ENCODE measurements at places on chromosomes 11 and 22. TPM values are rescaled to one million over a fixed set of nuclear protein-coding genes. Genes with fewer than 3 reads are reported as not detected.
A peak's percentile ranks its signal among the peaks of the same experiment; 100 is the strongest.

- DNase-seq = no peak
These were observed 6.0 kb downstream of the C11orf68 start for GRCh38 chr11:65912845-65913244.

GRCh38 chr22:39873965-39874364 is 19.6 kb downstream of the ENTHD1 start:
- DNase-seq = no peak

- no peak for DNase-seq
These were observed 103.8 kb downstream of the ZNF280B start for GRCh38 chr22:22404598-22405284.

DNA sequence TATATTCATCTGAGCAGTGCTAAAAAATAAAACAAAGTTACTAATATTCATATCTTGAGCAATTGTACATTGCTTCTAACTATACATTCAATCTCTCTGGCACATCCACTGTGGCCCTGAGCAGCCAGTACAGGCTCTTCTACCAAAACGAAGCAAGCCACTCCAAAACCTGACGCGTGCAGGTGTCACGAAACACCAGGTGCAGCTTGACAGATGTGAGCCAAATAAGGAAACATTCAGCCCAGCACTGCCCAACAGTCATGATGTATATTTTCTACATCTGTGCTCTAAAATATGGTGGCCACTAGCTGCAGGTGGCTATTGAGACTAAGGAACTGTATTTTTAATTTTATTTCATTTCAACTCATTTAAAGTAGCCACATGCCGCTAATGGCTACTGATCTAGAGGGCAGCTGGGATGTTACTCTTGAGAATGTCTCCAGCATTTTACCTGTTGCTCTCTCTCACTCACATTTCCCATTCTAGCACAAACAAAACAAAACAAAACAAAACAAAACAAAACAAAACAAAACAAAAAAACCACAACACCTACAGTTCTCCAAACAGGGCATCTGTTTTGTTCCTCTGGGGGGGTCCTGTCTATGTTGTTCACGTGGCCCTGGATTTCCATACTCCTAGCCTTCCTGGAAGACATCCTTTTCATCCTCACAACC is 77.7 kb downstream of the LARGE1 start:
- no peak for DNase-seq

GRCh38 chr22:42289671-42290541 is 19.5 kb upstream of the TCF20 start:
- DNase-seq = no peak

- no peak for DNase-seq
These were observed 3.6 kb downstream of the CACNG2 start for GRCh38 chr22:36699915-36700314.

DNA sequence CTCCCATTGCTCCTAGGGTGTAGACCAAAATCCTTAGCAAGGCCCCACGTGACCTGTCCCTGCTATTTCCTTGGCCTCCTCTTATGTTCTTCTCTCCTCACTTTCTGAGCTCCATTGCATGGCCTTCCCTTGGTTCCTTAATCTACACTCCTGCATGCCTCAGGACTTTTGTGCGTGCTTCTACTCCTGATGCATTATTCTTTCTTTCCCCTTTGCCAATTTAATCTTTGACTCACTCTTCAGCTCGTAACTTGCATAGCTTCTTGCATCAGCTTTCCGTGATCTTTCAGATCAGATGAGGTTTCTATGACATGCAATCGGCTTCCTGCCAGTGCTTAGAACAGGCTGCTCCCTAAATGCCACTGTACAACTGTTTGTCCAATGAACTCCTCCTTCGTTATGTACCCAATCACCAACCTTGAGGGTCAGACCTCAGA is 261.6 kb upstream of the CADM1 start:
- no peak for DNase-seq

- no peak for DNase-seq
These were observed 114.9 kb downstream of the KCNQ1 start for GRCh38 chr11:2559527-2560311.

DNA sequence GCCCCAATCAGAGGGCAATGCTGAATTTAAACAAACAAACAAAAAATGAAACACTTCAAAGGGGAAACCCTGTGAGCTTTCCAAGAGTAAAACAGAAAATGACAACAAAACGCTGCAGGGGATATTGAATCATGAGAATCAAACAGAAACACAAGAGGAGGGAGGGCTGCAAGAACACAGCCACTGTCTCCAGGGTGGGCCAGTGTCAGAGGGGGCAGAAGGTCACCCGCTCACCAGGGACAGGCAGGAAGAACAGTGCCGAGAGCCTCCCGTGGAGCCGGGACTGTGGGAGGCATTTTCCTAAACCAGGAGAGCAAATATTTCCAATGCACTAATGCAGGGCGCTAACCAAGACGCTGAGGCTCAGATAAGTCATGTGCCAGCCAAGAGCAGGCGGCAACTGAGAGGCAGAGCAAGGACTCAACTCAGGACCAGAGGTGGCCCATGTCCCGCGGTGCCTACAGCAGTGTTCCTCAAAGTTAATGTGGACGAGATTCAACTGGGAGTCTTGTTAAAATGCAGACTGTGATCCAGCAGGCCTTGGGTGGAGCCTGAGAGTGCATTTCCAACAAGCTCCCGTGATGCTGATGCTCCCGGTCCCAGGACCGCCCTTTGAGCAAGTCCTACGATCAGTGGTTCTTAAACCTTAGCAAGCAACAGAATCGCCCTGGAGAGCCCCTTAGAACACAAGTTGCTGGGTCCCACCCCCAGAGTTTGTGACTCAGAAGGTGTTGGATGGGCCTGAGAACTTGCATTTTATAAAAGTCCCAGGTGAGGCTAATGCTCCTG is 197.2 kb downstream of the TENM4 start:
- DNase-seq = no peak

DNA sequence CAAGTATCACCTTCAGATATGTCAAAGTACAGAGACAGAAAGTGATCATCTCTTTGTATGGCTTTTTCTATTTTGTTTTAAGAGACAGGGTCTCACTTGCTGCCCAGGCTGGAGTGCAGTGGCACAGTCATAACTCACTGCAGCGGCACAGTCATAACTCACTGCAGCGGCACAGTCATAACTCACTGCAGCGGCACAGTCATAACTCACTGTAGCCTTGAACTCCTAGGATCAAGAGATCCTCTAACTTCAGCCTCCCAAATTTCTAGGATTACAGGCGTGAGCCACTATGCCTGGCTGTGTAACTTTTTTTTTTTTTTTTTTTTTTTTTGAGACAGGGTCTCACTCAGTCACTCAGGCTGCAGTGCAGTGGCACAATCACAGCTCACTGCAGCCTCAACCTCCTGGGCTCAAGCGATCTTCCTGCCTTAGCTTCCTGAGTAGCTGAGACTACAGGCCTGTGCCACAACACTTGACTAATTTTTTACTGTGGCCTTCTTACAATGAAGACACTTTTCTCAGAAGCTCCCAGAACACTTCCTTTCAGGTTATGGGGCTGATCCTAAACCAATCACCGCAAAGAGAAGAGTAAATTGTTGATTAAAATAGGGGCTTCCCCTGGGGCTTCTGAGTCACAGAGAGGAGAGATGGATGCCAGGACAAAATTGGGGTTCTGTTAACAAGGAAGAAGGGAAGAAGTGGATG is 9.0 kb upstream of the HIKESHI start:
- DNase-seq = peak; percentile 59

- no peak for DNase-seq
These were observed 822 bp downstream of the MARK2 start for GRCh38 chr11:63839508-63840355.

DNA sequence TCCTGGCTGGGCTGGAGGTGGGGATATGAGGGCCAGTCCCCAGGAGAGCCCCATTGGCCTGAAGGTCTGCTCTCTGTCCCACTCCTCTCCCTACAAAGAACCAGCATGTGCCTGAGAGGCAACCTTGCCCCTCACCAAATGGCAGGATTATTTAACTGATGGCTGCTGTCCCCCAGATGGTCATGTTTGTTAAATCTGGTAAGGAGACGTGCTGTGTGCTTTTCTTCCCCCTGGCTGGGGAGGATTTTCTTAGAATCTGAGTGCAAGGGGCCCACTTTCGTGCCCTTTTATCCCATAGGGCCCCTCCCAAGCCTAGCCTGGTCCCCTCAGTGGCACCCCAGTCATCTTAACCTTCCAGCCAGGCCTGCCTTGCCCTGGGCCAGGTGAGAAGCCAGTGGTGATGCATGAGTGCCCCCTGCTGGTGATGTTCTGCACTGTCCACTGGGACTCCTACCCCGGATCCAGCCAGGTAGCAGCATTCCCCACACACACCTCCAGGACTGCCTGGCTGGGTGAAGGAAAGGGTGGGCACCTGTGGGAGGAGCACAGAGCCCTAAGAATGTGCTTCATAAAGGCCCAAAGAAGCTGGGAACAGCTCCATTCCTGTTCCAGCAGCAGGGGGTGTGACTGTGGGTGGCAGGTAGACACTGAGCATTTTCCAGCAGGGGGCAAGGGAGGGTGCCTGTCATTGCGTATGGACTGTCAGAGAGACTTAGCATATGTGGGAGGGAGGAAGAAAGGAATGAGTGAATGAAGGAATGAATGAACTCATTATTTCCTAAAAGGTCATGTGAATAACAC is 28.9 kb downstream of the MFNG start:
- peak; percentile 24 for DNase-seq

- DNase-seq = peak; percentile 47
These were observed 35.5 kb downstream of the USP28 start for GRCh38 chr11:113839842-113840241.

GRCh38 chr22:17773606-17774205 is 563 bp downstream of the BID start:
- DNase-seq = no peak

DNA sequence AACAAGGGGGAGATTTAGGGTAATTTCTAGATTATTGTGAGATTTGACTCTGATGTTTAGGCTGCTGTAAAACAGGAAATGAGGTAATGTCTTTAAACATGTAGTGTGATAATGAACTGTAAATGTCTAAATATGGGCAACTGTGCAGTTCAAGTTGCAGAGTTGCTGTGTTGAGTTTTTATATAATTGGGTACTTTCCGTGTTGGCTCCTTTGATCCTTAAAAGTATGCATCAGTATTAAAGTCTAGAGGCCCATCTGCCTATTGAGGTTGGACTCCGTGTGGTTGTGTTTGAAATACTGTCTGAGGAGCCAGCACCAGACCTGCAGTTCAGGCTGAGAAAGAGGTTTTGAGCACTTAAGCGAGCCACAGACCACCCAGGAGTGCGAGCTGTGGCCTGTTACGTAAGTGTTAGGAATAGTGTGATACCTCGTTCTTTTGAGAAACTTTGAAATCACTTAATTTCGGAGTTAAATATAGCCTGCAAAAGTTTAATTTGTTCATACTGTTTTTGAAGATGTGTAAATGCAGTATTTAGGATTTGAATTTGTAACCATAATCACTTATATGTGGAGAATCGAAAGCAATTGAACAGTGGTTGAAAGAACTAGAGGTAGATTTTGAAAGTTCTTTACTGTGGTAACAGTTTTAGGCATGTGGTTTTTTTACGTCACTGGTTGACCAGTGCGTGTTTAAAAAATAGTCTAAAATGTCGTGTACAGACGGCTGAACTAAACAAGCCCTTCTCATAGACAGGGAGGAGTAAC is 9.0 kb downstream of the FAM118A start:
- DNase-seq = peak; percentile 46

- DNase-seq = no peak
These were observed 2392.8 kb upstream of the RAG2 start for GRCh38 chr11:38990841-38991240.

DNA sequence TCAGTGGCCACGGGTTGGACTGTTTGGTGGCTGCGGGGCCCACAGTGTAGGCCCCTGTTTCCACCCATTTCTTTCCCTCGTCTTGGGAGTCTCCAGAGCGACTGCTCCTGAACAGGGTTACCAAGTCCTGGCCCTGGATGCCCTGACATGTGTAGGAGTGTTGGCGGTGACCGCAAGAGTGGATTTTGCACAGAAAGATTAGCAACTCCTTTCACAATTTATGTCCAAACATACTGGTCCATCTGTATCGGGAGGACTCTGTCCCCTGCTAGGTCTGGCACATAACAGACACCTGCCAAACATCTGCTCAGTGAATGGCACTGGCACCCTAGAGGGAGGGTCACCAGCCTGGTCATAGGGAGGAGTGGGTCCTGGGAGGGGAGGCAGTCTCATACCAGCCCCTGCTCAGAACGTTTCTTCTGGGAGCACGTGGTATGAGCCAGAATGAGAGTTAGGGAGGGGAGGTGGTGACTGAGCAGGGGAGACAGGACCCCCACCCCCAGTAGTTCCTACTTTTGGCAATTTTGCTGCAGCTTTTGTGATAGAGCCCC is 3.4 kb upstream of the APOA1 start:
- no peak for DNase-seq

- DNase-seq = no peak
These were observed 804.4 kb downstream of the BRD1 start for GRCh38 chr22:49023161-49023878.

GRCh38 chr11:120883404-120884080 is 140.4 kb upstream of the TBCEL start:
- DNase-seq = no peak

DNA sequence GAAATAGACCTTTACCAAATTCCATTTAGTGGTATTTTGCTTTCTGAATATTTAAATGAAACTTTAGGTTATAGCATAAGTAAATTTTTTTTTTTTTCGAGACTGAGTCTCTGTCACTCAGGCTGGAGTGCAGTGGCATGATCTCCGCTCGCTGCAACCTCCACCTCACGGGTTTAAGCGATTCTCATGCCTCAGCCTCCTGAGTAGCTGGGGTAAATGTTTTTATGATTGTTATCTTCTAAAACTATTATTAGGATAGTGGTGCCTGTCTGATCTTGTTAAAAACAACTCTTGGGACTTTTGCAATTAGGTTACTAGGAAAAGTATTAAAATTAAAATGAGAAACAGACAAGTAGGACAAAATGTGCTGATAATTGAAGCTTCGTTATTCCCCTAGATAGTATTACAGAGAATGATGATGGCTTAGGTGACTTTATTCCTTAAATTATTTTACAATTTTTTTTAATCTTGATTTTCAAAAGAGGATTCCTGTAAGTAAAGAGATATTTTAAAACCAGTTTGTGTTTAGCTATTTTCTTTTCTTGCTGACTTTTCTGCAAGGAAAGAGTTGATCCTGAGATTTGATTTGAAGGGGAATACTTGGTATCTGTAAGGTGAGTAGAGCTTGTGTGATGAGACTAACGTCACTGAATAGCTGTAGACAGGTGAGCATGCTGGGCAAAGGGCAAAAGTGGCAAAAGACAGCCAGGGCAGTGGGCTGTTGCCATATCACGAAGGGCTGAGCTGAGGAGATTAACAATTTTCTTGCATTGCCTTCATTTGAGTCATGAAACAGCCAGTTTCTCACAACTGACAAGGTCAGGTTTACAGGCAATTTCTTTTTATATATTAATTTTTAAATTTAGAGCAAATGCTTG is 20.8 kb downstream of the CRKL start:
- DNase-seq = no peak

Gene HSPB2
- not detected for polyA plus RNA-seq

Gene CNTF
- polyA plus RNA-seq = 0.47 TPM

Gene MYBPC3
- 0.08 TPM for polyA plus RNA-seq

Gene DKK3
- polyA plus RNA-seq = 0.11 TPM

Gene PRMT3
- polyA plus RNA-seq = 52.1 TPM

Gene C22orf31
- polyA plus RNA-seq = not detected

Gene C11orf65
- polyA plus RNA-seq = 1.2 TPM

Gene NAALAD2
- 0.24 TPM for polyA plus RNA-seq

Gene SPON1
- 1.1 TPM for polyA plus RNA-seq

Gene CASP1
- 17.3 TPM for polyA plus RNA-seq

Gene UCP3
- polyA plus RNA-seq = 0.23 TPM

Gene CFAP300
- polyA plus RNA-seq = not detected

Gene MPZL2
- 1.6 TPM for polyA plus RNA-seq

Data from GM12878 (cell line).